Left lobe of liver (tissue), 2 donors: ENCODE measurements at places on chromosomes 5 and 9. TPM values are rescaled to one million over a fixed set of nuclear protein-coding genes. Genes with fewer than 3 reads are reported as not detected.

DNA sequence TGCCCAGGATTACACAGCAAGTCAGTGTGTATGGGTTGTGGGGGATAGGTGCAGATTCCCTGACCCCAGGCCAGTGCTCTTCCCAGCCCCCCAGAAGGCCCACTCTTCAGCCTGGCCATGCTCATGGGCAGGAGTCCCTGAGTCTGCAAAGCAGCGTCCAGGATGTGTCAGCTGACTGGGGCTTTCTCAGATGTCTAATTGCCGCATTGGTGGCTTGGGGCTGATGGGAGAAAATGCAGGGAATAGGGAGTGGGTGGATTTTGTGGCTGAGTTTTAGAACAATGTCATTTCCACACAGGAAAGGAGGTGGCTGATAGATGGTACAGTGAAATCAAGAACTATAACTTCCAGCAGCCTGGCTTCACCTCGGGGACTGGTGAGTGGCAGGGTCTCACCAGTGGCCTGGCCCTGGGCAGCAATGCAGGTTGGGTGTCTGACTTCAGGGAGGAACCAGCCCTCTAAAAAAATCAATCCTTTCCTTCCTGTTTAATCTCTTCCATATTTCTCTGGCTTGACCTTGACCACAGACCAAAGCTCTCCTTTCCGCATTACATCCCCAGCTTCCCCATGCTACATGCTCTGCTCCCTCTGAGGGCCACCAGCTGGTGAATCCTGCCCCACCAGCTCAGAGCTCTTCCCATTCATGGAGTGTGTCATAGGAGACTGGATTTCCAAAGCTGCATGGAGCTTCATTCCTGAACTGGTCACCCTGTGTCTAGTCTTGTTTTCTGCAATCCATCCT lies 14.2 kb downstream of the GLIPR2 start:
- no peak for DNase-seq

- peak; percentile 15 for DNase-seq
Measured at GRCh38 chr5:133397348-133397747, 215.0 kb downstream of the FSTL4 start.

ENTR1 gene
- total RNA-seq: 39.5 TPM

DNA sequence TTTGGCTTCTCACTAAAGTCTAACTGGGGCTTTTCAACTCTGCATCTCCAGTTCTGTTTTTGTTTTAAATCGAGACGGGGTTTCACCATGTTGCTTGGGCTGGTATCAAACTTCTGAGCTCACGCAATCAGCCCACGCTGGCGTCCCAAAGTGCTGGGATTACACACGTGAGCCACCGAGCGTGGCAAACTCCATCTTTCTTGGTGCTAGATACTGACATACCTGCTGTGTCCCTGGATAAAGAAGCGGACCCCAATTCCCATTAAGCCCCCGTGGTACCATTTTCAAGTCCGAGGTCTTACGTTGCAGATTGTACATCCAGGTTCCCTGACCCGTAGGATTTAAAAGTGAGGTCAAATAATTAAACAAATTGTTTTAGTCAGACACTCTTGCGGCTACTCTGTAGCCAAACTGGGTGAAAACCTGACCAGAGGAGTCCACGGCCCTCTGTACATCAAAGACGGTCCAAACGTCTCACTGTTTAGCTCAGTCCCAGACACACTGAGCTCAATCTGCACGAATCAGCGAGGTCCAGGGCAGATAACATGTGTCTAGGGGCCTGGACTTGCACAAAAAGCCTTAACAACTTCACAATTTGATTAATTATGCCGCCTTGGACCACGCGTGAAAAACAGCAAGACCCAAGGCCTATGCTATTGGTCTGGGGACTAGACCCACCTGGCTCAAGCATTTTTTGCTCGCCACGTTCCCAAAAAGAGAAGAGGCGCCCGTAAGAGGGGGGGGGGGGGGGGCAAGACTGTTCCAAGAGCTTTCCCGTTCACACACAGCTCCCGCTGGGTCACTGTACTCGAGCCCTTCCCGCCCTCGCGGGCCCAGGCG lies 727 bp upstream of the DNAJA1 start:
- no peak for DNase-seq

ABCA1 gene
- total RNA-seq: 48.3 TPM

DNA sequence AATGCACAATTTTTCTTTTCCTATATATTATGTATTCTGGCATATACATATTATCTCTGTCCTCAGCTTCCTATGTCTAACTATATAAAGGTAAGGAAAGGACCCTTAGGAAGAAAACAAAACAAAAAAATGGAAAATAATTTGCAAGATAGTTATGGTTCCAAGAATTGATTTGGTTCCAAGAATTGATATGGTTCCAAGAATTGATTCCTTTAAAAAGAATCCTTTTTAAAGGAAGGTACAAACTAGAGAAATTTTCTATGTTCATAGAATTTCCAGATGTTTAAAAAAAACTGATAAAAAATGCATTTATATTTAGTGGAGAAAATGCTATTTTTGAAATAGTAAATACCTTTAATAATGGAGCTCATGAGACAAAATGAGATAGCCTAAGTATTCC lies 12.1 kb downstream of the LYRM7 start:
- DNase-seq: no peak

SPATA31E1 gene
- not detected for total RNA-seq

OGN gene
- total RNA-seq: not detected

KCNN2 gene
- total RNA-seq: 16.2 TPM
